ENCODE measurements at places on chromosomes 16 and 17. TPM values are rescaled to one million over a fixed set of nuclear protein-coding genes. Genes with fewer than 3 reads are reported as not detected.

DNA sequence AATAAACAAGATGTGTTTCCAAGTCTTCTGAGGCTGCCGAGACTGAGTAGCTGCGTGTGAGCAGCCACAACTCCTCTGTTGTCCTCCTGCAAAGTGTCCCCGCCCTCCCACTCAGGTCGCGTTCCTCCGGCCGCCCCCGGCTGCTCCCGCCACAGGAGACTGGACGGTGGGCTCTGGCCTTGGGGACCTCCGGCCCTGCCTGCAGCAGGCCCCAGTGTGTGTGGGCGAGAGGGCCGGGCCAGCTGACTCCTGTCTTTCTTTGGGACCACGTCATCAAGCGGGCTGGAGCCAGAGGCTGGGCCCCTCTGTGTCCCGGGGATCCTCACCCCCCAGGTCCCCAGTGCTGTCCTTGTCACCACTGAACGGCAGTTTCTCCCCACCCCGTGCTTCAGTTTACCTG is 175.3 kb downstream of the NPIPB11 start:
- no peak for DNase-seq

- no peak for DNase-seq
Observed at GRCh38 chr16:11966173-11966572, 1.2 kb downstream of the TNFRSF17 start.

The NOG gene
- not detected for total RNA-seq

GRCh38 chr17:13311306-13311705 is 290.4 kb downstream of the HS3ST3A1 start:
- DNase-seq, result no peak

DNA sequence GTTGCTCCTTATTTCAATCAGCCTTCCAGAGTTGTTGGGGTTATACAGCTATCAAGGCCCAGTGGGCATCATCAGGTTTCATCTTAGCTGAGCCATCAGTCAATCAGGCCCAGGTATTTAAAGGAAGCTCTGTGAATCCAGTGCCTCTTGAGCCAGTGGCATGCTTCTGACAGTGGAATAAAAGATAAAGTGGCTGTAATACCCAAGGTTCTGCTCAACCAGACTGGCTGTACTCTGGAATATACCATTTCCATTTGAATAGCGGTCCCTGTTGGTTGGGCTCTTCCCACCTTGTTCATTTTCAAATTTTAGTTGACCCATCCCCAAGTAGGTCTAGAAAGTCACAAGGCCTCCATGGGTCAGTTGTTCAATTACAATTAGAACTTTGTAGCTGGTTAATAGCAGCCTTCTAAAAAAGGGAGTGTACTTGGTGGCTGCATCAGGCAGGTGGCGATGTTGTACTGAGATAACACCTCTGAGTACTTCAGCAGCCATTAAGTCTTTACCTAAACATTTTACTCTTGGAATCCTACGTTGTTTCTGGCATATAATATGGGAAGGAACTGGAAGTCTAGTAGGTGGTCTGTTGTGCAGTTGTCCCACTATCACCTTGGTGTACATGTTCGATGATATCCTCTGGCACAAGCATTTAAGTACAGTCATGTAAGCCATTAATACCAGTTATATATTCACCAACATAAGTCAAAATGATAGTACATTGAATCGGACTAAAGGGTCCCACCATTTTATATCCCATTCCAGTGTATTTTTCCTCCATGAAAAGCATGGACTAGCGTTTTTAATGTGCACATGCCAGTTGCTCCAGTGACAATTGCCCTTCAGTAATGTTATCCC is 294.1 kb downstream of the BCAS3 start:
- peak; percentile 56 for DNase-seq

- DNase-seq, result no peak
Observed at GRCh38 chr17:29734640-29735039, 111.9 kb upstream of the CORO6 start.
